ENCODE measurements at places on chromosomes 7 and 10.

DNA sequence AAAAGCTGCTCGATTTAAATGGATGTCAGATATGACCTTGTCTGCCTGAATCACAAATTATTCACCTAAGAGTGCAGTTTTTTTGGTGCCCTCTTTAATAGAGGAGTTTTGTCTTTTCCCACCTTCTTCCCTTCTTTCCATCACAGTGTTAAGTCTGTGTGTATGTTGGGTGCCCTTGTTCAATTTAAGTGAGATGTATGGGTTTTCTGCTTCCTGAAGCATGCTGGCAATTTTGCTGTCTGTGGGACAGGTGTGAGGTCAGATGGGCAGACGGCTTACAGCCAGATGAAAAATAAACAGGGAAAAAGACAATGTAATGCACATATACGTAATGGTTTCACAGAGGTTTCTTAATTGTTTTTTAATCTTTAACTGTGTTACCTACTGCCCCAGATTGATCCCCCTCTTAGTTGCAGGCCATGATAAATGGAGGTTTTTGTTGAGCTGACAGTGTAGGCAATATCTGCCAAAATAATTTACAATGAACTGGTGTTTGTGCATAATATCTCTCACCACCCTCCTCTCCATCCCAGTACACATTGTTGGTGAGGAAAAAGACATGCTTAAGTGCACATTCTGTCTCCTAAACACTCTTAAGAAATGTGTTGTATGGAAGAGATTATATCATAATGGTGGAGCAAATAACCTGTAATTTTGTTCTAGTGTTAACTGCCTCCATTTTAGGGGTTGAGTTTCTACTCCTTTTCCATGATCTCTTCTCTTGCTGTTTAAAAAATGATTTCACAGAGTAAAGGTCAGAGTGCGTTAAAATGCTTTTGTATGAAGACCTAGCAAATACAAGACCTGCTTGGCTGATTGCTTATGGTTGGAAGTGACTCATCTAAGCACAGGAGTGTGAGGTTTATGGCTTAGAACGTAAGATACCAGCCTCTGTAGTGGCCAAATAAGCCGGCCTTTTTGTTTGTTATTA lies 123.9 kb downstream of the LRRC4 start:
- DNase-seq: no peak

- no peak for DNase-seq
These were observed 30.6 kb upstream of the INSYN2A start for GRCh38 chr10:127227027-127227426.

- no peak for DNase-seq
These were observed 40.5 kb upstream of the AFAP1L2 start for GRCh38 chr10:114444819-114445218.

GRCh38 chr10:88042160-88043100 lies 179.0 kb downstream of the PTEN start:
- DNase-seq: no peak

DNA sequence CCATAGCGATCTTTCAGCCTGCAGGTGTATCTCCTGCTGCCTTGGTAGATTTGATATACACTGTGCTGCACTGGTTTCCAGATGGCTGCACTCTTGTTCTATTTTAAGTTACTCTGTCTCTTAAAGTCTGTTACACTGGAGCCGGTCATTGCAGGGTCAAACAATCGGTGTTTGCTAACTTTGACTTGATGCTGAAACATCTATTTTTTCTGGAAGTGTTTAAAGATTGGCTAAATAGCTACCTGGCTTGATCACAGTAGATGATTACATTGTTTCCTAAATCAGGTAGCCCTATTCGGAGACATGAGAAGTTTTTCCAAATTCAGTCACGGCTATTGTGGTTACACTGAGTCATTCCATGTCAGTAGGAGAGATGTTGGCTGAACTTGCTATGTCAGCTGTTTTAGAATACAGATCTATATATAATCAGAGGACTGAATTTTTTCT lies 574.8 kb downstream of the ETV1 start:
- no peak for DNase-seq

DNA sequence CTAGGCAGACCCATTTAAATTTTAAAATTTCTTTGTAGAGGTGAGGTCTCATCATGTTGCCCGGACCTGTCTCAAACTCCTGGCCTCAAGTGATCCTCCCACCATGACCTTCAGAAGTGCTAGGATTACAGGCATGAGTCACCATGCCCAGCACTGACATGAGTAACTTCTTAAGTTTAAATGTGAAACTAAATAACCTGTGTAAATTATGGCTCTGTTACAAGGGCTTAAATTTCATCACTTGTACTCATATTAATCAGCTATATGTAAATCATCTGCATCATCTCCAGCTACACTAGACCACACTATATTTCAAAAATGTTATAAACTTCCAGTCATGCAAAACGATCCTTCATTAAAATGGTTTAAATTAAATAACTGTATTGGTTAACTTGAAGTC lies 56.1 kb downstream of the ATAD1 start:
- DNase-seq: no peak

GRCh38 chr10:76024460-76025123 lies 593.2 kb downstream of the LRMDA start:
- DNase-seq: no peak

GRCh38 chr7:95916573-95917297 lies 144.4 kb downstream of the DYNC1I1 start:
- peak; percentile 54 for DNase-seq

- DNase-seq: no peak
These were observed 662.6 kb upstream of the IGFBP3 start for GRCh38 chr7:46583656-46584055.

GRCh38 chr7:108596560-108596959 lies 26.9 kb downstream of the DNAJB9 start:
- no peak for DNase-seq

GRCh38 chr10:103772096-103772845 lies 83.1 kb downstream of the SH3PXD2A start:
- peak; percentile 38 for DNase-seq

DNA sequence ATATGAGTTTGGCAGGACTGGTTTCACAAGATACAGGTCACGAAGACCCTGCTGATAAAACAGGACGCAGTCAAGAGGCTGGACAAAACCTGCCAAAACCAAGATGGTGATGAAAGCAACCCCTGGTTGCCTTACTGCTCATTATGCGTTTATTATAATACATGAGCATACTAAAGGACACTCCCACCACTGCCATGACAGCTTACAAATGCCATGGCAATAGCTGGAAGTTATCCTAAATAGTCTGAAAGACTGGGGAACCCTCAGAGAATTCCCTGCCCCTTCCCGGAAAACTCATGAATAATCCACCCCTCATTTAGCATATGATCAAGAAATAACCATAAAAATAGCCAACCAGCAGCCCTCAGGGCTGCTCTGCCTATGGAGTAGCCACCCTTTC lies 73.1 kb downstream of the TEX36 start:
- DNase-seq: no peak

GRCh38 chr7:106384373-106384772 lies 99.6 kb upstream of the NAMPT start:
- DNase-seq: no peak

DNA sequence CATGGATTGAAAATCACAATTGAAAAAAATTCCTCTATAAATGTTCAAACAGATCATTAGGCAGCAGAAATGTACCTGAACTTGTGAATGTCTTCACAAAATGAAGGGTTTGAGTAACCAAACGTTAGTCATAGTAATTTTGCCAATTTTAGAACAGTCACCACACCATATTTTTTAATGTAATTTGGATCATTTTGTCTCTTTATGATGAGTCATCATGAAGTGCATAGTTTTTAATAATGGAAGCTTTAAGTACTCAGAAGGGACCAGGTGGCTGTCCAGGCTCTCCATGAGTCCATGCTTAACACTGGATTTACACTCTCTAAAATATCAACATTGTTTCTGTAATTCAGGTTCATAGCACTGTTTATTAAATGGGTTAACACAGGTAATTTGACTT lies 219.2 kb downstream of the ETV1 start:
- DNase-seq: no peak

- DNase-seq: no peak
These were observed 210.6 kb downstream of the KLF6 start for GRCh38 chr10:3574451-3574850.

GRCh38 chr10:98030991-98031431 lies 590 bp upstream of the CRTAC1 start:
- no peak for DNase-seq

GRCh38 chr7:24587853-24588252 lies 14.6 kb downstream of the PALS2 start:
- peak; percentile 42 for DNase-seq

DNA sequence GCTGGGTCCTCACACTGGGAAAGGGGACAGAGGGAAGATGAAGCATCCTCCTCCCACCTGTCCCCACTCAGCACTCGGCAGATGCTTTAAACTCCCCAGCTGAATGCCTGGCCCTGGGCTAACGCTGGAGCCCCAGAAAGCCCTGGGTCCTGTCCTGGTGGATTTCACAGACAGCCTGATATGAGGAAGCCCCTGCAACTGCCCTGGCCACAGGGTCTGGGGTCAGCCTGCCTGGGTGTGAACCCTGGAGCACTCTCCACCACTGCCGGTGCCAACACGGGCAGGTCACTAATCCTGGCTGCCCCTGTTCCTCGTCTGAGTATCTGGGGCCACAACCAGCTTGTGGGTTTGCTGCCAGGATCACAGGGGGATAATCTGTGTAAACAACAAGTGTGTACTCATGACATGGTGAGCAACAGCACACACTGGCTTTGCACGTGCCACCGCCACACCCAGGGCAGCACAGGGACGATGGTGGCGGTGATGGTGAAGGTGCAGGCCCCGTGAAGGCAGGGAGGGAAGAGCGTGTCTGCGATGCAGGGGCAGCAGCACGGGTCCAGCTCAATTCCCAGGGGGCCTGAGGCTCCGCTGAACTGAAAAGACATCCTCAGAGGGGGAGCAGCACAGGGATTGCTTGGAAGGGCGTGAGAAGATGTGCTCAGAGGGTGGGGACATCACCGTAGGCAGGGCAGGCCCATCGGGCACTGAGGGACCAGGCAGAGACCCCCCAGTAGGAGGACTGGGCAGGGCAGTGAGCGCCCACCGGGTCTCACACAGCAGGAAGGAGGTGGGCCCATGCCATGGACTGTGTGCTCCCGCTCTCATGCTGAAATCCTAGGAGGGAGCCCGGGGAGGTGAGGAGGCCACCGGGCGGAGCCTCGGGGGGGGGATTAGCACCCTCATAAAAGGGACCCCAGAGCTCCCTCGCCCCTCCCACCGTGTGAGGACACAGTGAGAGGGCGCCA lies 238.7 kb downstream of the MAD1L1 start:
- DNase-seq: no peak

GRCh38 chr7:133947458-133948254 lies 179.5 kb upstream of the LRGUK start:
- DNase-seq: no peak

DNA sequence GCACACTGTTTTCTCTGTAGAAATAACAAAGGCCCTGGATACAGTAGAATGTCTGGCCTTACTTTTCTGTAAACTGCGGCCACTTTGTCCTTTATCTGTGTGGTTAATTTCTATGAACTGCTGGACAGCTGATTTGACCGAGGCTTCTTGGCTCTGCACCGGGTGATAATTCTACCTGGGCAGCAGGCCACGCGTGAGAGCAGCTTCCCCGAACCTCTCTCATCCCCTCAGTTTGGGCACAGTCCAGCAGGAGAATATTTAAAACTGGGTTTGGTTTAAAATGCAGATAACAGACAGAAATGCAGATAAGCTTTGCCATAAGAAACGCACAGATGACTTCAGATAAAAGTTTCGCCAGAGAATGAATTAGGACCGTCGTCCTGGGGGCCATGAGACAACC lies 81.0 kb downstream of the CELF2 start:
- no peak for DNase-seq

DNA sequence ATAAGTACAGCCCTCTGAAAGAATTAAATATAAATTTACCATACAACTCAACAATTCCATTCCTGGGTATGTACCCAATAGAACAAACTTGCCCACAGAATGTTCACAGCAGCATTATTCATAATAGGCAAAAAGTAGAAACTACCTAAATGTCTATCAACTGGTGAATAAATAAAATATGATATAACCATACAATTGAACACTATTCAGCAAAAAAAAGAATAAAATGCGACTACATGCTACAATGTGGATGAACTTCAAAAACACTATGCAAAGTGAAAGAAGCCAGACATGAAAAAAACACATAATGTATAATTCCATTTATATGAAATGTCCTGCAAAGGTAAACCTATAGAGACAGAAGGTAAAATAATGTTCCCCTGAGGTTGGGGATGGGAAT lies 2.0 kb upstream of the CPN1 start:
- DNase-seq: no peak

DNA sequence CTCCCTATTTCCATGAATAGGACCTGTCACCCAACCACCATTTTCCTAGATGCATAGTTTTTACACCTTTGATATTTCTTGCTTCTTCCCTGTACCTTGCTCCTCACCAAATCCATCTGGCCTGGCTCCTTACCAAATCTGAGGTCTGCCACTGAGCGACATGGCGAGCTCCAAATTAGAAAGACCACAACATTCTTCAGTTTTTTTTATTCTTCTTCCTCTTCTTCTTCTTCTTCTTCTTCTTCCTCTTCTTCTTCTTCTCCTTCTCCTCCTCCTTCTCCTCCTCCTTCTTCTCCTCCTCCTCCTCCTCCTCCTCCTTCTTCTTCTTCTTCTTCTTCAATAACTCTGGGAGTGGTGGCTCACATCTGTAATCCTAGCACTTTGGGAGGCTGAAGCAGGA lies 7.1 kb downstream of the CPED1 start:
- no peak for DNase-seq

- DNase-seq: no peak
These were observed 24.2 kb upstream of the RASSF4 start for GRCh38 chr10:44935201-44935965.

GRCh38 chr7:44101966-44102845 lies 1.9 kb upstream of the AEBP1 start:
- no peak for DNase-seq

DNA sequence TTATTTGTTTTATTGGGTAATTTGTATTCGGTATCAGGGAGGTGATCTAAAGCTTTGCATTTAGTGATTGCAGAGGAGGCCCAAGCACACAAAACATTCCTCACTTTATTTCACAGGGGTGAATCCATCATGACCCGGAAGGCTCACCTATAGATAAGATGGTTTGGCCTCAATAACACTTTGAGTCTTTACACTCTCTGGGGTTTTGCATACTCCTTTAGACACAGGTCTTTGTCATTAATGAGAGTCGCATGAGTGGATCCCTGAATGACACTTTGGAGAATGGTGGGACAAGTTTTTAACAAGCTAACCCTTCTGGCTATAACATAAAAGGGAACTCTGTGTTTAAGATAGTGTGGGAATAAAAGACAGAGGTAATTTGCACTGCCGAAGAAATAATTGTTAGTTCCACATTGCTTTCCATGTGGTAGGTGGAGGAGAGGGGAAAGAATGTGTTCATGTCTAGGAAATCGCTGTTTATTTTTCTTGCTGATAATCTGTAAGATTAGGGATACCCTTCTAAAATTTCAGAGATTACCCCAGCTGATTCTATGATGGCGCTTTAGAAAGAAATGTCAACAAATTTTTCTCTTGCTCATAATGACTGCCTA lies 455.8 kb downstream of the TFEC start:
- no peak for DNase-seq

Measured in T follicular helper cell (primary cell).